Smooth muscle cell of the pulmonary artery (primary cell): ENCODE measurements at places on chromosomes 2 and 18. TPM values are rescaled to one million over a fixed set of nuclear protein-coding genes. Genes with fewer than 3 reads are reported as not detected.

LRATD1 gene
- total RNA-seq: 0.07 and 0.13 TPM in 2 replicates

ANKRD53 gene
- 0.20 and 0.30 TPM in 2 replicates for total RNA-seq

TBR1 gene
- 0.03 TPM in 1 of 2 replicates, not detected in the other for total RNA-seq

ATP6V1C2 gene
- total RNA-seq: not detected in 2 replicates

RUFY4 gene
- not detected in 2 replicates for total RNA-seq

PDCD1 gene
- not detected in 2 replicates for total RNA-seq

GPBAR1 gene
- total RNA-seq: 0.03 and 0.13 TPM in 2 replicates

PCARE gene
- total RNA-seq: not detected in 2 replicates

BMP10 gene
- total RNA-seq: not detected in 2 replicates

AQP12B gene
- total RNA-seq: not detected in 2 replicates

APOB gene
- total RNA-seq: under 0.01 TPM in 1 of 2 replicates, not detected in the other

TCF7L1 gene
- 5.1 and 5.2 TPM in 2 replicates for total RNA-seq

CYP26B1 gene
- total RNA-seq: 1.1 and 4.9 TPM in 2 replicates

ROCK1 gene
- 32.5 and 39.6 TPM in 2 replicates for total RNA-seq

UPP2 gene
- total RNA-seq: not detected in 2 replicates

GAL3ST2 gene
- 0.33 and 0.46 TPM in 2 replicates for total RNA-seq

CFAP53 gene
- 0.46 TPM in 2 replicates for total RNA-seq

AQP4 gene
- total RNA-seq: not detected in 2 replicates

NOL4 gene
- total RNA-seq: not detected in 2 replicates

DNPEP gene
- 68.5 and 91.9 TPM in 2 replicates for total RNA-seq

VWC2L gene
- not detected in 2 replicates for total RNA-seq

EIF2AK3 gene
- 32.5 and 45.5 TPM in 2 replicates for total RNA-seq

FTCDNL1 gene
- total RNA-seq: 0.59 and 1.4 TPM in 2 replicates

SLC16A14 gene
- total RNA-seq: 1.1 and 1.8 TPM in 2 replicates

SH2D6 gene
- 0.36 TPM in 1 of 2 replicates, not detected in the other for total RNA-seq

LYG1 gene
- total RNA-seq: 0.59 and 0.86 TPM in 2 replicates

MFSD2B gene
- total RNA-seq: 0.03 and 0.13 TPM in 2 replicates

SEPTIN10 gene
- total RNA-seq: 96.1 and 111 TPM in 2 replicates

GPR35 gene
- total RNA-seq: 0.85 and 2.0 TPM in 2 replicates

FBXO41 gene
- 0.72 and 2.0 TPM in 2 replicates for total RNA-seq

PIEZO2 gene
- 5.3 and 12.2 TPM in 2 replicates for total RNA-seq

SEMA4C gene
- 22.4 and 27.3 TPM in 2 replicates for total RNA-seq

SNORC gene
- 0.65 and 1.6 TPM in 2 replicates for total RNA-seq

TGIF1 gene
- total RNA-seq: 119 and 181 TPM in 2 replicates

POTEF gene
- not detected in 2 replicates for total RNA-seq

GIGYF2 gene
- 56.7 and 59.4 TPM in 2 replicates for total RNA-seq
